ENCODE measurements at places on chromosomes 7 and 10.

DNA sequence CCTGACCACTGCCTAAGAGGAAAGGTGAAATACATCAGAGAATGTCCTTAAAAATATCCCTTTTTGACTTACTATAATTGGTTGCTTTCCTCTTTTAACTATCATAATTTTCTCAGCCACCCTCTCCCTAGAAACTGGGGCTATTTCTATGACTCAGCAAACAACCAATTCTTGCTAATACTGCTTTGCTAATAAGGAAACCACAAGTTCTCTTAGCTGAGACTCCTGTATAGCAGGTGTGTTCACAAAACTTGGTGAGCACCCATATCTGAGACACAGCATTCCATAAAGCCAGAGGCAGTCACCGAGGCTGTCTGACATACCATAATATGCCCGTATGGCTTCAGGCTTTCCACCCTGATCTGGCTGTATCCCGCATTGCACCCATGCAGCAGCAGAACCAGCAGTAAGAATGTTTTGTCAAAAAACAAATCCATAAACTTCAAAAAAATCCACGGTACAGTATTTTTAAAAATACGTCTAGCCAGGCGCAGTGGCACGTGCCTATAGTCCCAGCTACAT, 191.7 kb upstream of the C7orf33 start:
- DNase-seq = no peak

DNA sequence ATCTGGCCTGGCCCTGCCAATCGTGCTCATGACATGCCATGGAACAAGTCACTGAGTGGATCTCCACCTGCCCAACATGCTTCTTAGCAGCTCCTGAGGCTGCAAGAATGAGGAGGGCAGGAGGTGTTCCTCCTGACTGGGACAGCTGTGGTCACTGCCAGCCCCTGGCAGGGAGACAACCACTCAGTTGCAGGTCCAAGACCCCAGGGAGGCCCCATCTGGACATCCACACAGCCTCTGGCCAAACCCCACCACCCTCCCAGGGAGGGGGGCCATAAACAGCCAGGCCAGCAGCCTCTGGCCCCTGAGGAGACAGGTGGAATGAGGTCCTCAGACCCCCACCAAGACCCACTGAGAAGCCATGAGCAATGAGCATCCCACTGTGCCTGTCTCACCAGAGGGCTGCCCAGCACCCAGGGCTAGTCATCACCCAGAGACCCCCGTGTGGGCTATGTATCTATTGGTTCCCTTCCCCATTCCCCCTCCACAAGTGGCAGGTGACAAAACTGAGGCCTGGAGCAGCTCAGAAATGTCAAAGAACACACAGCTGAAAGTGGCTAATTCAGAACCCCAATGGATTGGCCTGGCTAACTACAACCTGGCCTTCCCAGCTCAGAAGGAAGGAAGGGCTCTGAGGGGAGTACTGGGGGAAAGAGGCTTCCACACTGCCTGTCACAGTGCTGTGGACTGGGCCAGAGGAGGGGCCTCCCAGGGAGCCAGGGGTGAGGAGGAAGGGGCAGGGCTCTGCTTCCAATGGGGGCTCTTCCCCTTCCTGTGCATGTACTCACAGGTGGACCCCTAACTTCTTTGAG, 3.0 kb downstream of the GPRIN2 start:
- no peak for DNase-seq

DNA sequence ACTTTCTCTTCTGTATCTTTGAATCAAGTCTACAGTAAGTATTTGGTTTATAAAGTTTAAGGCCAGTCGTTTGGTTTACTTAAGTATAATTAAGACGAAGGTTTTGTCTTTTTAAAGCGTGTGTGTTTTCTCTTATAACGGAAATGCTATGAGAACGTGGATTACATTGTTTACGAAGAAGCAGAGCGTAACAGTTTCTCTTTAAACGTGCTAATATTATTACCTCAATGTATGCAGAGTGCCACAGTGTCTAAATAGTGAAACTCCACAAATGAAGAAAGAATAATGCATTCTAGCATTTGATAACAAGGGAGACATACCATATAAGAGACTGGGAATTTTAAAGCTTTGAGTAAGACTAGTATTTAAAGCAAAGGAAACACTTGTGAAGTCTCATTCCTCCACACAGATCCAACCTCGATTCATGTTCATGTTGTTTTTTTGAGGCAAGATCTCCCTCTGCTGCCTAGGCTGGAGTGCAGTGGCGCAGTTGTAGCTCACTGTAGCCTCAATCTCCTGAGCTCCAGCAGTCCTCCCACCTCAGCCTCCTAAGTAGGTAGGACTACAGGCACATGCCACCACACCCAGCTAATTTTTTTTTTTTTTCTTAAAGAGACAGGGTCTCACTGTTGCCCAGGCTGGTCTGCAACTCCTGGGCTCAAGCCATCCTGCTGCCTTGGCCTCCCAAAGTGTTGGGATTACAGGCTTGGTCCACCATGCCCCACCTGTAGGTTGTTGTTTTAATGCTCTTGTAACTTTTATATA, 75.1 kb downstream of the ANKRD61 start:
- no peak for DNase-seq

DNA sequence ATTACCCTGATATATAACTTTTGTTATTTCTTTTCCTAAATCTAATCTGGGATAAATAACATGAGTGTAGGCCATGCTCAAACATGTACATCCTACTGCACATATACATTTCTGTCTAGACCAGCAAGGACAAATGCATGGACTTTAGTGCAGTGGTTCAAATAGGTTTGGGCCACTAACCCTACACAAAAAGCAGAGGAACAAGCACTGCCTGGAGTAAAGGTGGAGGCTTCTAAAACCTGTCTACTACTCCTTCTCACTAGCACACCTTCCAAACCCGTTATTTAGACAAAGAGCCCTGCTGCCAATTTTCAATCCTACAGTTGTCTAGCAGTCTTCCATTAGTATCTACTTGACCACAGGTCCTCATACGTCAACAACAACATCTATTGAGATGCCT, 34.8 kb downstream of the SGCE start:
- DNase-seq = no peak

DNA sequence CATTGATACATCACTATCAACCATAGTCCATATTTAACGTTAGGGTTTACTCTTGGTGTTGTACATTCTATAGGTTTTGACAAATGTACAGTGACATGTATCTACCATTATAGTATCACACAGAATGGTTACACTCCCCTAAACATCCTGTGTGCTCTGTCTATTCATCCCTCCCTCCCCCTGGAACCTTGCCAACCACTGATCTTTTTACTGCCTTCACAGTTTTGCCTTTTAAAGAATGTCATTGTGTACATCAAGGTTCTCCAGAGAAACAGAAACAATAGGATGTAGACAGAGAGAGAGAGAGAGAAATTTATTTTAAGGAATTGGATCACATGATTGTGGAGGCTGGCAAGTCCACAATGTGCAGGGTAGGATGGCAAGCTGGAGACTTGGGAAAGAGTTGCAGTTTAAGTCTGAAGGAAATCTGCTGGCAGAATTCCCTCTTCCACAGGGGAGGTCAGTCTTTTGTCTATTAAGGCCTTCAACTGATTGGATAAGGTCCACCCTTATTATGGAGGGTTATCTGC, 45.1 kb upstream of the CCNJ start:
- DNase-seq = no peak

DNA sequence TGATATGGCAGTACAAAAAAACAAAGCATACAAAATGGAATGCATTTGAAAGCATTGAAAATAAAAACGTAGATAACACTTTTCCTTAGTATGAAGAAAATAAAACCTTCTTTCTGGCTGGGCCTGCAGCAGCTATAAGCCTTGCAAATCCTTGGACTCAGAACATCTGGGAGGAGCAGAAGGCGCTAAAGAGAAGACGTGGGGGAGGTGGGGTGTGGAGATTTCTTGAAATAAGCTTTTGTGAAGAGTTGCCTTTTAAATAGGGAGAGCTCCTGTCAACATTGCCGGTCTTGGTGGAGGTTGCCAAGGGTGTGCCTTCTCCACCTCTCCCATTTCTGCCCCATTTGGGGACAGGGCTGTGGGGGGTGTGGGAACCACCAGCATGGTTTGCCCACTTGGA, 128.7 kb downstream of the TMEM178B start:
- DNase-seq = no peak

- DNase-seq = no peak
Observed at GRCh38 chr7:91280185-91280584, 16.0 kb downstream of the FZD1 start.

DNA sequence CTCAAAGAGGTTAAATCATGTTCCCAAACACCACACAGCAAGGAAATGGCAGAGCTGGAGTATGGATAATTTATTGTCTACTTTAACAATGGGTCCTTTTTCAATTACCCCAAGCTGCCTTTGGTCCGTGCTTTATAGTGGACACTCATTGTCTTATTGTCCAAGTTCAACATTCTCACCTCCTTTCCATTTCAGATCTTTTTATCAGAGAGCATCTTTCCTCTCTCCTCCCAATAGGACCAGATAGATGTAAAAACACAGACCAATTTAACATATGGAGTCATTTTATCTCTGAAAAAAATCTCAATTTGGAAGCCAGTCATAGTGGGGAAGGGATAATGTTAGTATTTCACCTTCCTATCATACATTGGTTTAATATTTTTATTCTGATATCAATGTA, 83.5 kb upstream of the WAC start:
- no peak for DNase-seq

- DNase-seq = no peak
Observed at GRCh38 chr10:125294109-125294508, 133.7 kb upstream of the CTBP2 start.

DNA sequence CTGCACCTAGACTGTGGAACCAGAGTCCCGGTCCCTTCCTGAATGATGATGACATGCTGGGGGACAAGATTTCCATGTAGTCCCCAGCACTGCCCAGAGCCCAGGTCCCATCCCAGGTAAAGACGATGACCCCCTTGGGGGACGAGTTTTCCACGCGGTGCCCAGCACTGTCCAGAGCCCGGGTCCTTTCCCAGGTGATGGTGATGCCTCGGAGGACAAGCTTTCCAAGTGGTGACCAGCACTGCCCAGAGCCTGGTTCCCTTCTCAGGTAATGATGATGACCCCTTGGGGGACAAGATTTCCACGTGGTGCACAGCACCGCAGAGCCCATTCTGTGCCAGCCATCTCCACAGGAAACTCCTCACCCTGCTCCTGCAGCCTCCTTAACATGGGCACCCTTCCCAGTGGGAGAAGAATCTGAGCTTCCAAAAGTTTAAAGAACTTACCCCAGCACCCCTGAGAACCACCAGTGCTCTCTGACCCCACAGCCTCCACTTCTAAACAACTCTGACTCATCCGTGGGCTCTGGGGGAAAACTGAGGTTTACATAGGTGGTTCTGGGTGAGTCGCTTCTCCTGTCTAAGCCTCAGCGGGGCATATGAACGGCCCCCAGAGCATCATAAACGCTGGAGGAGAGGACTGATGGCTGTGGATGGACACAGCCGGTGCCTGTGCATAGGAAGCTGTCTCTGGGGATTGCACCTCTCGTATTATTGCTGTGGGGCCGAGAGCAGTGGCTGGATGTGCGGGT, 233.2 kb downstream of the TCERG1L start:
- no peak for DNase-seq

DNA sequence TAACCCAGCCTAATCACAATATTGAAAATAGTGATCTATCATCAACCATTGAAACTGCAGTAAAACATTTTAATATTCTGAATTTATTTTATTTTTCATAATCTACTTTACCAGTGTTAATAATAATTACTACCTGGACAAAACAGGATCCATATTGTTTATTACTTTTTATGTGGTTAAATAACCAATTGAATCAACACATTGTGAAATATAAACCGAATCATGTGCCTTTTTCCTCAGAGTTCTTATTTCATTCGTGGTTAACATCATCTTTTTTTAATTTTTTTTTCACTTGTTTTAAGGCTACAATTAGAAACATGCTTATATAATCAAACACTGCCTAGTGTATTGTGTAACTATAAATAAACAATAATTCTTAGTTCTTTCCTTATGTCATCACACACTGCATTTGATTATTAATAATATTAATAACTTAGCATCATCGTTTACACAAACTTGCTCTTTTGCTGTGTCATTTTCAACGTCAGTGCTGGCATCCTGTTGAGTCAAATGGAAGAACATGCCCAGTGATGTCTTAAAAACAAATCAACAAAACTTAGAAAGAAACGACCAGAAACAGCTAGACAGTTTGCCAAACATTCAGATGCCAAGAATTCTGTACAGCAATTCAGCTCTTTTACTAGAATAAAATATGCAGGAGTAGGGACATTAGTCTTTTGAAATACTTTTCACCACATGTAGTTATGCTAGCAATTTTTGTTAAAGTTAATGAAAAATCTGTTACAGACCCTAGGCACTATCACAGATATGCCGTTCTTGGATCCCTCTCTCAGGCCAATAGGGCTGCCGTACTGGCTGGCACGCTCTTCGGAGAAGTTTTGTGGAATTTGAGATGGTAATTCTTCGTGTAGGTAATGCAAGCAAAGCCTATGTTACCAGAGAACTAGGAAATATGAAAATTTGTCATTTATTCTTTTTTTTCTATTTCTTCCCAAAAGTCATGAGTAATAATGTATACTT, 330.4 kb upstream of the SEMA3A start:
- DNase-seq = no peak

GRCh38 chr7:151204383-151205032, 5.8 kb downstream of the H2BK1 start:
- DNase-seq = no peak

- no peak for DNase-seq
Observed at GRCh38 chr10:132465889-132466519, 69.0 kb downstream of the PWWP2B start.

GRCh38 chr7:50266635-50267386, 37.7 kb upstream of the IKZF1 start:
- DNase-seq = peak; percentile 61

GRCh38 chr7:2471022-2471329, 5.2 kb downstream of the GRIFIN start:
- no peak for DNase-seq

DNA sequence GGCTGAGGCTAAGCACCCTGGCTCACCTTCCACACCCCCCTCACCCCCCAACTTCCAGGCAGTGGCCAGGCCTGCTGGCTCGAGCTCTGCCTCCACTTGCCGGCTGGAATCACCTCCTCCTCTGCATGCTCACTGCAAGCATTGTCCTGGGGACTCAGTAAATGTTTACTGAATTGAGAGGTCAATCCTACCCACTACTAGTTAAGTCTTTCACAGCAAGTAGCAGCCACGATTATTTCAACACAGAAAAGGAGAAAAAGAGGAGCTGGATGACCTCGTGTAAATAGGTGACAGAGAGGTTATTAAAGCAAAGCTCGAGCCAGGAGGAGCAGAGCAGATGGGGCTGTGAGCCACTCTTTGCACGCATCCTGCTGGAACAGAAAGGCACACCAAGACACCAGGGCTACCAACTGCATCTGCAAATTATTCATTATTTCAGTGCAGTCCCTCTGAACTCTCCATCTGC, 32.1 kb downstream of the HIPK2 start:
- DNase-seq = no peak

Measured in stimulated activated CD4-positive, alpha-beta T cell treated with anti-CD3 and anti-CD28 coated beads, Interleukin-12 subunit alpha, Interleukin-12 subunit beta, amount 100 ng/mL, for 4 hours (primary cell).